ENCODE measurements at places on chromosomes 2 and 18.

GRCh38 chr18:75658330-75658729 is 230.8 kb upstream of the SMIM21 start:
- no peak for DNase-seq

GRCh38 chr2:74206180-74206688 is 7.8 kb downstream of the MTHFD2 start:
- DNase-seq = no peak

DNA sequence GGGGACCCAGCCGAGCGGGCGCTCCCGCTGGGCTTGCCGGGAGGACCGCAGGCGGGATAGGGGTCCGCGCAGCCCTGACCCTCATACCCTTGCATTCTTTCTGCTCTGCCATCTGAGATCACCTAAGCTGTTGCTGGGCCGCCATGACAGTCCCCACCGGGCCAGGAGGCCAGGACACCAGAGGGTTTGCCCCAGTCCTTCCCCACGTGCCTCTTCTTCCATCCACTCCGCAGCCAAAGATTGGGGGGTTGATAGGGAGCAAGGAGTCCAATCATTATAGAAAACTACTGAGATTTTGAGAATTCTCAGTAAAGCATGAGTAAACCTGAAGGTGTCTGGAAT is 453 bp upstream of the GRB14 start:
- DNase-seq = no peak

DNA sequence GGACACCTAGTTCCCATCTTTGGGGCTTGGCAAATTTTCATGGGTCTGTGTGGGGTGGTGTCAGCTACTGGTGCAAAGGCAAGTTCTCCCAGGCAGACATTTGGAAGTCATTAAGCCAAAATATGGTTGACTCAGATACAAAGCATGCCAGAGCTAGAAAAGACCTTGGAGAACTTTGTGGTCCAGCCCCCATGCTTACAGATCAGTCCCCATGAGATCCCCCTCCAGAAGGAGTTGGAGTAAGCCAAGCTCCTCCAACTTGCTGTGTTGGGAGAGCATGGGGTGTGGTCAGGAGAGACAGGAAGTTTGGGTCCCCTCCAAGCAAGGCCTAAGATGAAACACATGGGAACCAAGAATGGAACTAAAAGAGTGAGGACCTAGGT is 224.5 kb downstream of the CYP26B1 start:
- DNase-seq = no peak

DNA sequence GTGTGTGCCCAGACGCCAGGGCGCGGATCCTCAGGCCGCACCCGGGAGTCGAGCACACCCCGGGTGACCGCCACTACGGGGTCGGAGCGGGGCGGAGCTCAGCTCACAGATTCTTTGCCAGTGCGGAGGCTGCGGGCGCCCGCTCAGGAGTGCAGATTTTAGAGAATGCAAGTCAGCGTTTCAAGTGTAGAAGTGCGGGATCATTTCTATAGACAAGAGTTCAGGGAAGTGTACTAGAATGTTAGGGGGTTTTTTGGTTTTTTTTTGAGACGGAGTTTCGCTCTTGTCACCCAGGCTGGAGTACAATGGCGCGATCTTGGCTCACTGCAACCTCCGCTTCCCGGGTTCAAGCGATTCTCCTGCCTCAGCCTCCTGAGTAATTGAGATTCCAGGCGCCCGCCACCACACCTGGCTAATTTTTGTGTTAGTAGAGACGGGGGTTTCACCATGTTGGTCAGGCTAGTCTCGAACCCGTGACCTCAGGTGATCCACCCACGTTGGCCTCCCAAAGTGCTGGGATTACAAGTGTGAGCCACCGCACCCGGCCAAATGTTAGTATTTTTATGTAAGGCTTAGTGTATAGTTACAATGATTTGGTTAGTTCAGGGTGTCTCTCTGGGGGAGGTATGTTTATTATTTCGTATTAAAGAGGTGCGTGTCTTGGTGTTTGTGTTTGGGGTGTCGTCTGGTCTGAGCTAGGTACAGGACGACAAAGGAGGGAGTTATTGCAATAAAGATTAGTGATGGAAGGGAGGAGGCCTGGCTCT is 619 bp upstream of the FAM168B start:
- peak; percentile 52 for DNase-seq

GRCh38 chr2:166901336-166901735 is 13.1 kb downstream of the XIRP2 start:
- no peak for DNase-seq

- no peak for DNase-seq
Measured at GRCh38 chr2:71945603-71945959, 202.1 kb downstream of the CYP26B1 start.

DNA sequence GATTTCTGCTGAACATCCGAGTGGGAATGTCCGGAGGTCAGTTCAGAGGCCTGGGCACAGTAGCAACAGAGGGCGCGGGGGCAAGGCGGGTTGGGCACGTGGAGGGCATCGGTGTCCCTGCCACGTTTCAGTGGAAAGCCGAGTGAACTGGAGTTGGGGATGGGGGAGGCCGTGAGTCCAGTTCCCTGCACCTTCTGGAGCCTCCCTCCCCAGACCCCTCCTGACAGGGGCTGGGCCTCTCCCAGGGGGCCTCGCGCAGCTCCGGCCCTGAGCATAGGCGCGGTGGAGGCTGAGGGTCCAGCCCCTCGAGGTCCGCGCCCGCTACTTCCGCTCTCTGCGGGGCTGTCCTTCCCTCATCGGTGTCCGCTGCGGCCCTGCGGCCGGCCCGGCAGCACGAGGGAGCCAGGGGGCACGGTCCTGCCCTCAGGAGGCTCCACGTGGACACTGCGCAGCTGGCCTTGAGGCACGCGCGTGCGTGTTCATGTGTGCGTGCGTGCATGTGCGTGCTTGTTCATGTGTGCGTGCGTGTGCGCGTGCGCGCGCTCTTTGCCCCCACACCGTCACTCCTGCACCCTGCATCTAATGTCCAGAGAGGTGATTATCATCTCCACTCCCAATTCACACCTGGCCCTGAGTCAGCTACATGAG is 50.2 kb downstream of the PLEKHB2 start:
- DNase-seq = no peak

- no peak for DNase-seq
Measured at GRCh38 chr2:85183076-85183475, 49.9 kb downstream of the TCF7L1 start.

GRCh38 chr2:196413821-196414274 is 225.7 kb upstream of the CCDC150 start:
- DNase-seq = no peak

- no peak for DNase-seq
Measured at GRCh38 chr2:20596973-20597859, 53.7 kb downstream of the HS1BP3 start.

DNA sequence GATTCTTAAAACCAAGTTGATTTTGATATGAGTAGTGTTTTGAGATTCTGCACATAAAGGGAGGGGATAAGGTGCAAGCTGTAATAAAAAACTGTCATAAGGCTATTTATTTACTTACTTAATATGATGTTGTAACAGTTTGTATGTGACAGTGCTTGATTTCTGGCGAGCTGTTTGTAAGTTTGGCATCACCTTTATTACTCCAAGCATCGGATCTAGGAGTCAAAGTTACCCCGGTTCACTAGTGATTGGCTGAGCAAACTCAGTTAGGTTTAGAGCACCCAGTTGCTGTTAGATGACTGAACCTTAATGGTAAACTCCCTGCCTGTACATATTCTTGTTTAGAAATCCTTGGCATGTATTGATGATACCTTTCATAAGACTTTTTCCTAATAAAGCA is 16.1 kb downstream of the ZCCHC2 start:
- no peak for DNase-seq

- DNase-seq = no peak
Measured at GRCh38 chr18:36045241-36045991, 21.9 kb downstream of the RPRD1A start.

DNA sequence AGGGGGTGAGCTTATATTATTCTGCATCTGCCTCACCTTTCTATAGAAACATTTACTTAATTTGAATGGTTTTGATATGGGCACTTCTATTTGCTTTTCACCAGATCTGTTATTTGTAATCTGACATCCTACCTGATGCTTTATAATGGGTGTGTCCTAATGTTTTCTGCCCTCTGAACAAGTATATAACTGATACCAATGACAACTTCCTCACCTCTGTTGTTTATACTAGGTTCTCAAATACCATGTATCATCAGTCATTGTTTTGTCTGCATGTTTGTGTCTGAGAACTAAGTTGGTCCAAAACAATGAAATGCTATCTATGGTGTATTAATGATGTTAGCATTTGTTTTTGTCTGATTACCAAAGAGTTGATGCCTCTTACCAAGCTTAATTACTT is 45.8 kb downstream of the ITGA6 start:
- DNase-seq = no peak

GRCh38 chr2:68715353-68716041 is 19.1 kb upstream of the ARHGAP25 start:
- no peak for DNase-seq

- DNase-seq = no peak
Measured at GRCh38 chr2:133109772-133110171, 439.8 kb upstream of the LYPD1 start.

DNA sequence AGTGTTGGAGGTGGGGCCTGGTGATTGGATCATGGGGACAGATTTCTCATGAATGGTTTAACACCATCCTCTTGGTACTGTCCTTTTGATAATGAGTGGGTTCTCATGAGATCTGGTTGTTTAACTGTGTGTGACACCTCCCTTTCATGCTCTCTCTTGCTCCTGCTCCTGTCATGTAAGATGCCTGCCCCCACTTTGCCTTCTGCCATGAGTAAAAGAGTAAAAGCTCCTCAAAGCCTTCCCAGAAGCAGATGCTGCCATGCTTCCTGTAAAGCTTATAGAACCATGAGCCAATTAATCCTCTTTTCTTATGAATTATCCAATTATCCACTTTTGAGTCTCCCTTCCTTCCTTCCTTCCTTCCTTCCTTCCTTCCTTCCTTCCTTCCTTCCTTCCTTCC is 317.7 kb downstream of the RDH14 start:
- DNase-seq = no peak

GRCh38 chr2:189304360-189304759 is 124.8 kb upstream of the COL5A2 start:
- DNase-seq = no peak

Data from NCI-H2029 treated with DMSO at 0.1 percent for 48 hours (cell line).